Brain microvascular endothelial cell (primary cell): ENCODE measurements at places on chromosomes 5 and 9.

GRCh38 chr5:94544031-94544650, 74.3 kb downstream of the KIAA0825 start:
- peak; percentile 14 for DNase-seq

DNA sequence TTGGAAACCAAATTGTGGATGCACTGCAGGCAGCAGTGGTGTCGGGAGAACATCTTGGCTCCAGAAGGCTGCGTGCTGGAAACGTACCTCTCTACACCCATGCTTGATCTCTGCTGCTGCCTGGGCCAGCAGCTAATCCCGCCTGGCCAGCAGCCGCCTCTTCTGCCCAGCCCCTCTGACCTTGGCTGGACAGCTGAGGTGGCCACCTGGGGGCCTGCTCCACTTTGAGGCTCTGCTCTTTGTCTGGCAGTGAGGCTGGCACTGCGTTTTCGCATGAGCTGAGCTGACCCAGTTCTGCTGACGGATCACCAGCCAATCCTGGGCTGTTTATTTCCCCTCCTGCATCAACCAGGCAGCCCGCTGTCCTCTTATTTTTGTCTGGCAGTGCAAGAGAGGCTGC, 154.9 kb downstream of the TENT4A start:
- no peak for DNase-seq

- no peak for DNase-seq
These were observed 1.0 kb downstream of the ZDHHC11 start for GRCh38 chr5:849651-850301.

DNA sequence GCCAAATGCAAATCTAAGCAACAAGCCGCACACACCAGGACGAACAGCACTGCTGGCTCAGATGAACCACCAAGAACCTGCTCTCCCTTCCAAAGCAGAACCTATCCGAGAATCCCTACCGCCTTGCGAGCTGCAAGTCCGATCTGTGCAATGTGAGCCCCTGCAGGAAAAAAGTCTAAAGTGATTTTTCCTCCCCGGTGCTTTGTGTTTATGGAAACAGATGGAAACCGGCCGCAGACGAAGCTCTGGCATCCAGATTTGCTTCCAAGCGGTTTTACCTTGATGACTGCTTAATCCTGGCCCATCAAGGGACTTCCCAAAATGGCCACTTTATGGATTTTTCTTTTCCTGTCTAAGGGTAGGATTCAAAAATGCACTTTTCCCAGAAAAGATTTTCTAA, 112.5 kb downstream of the VAV2 start:
- no peak for DNase-seq

GRCh38 chr9:114404531-114404930, 16.7 kb upstream of the AKNA start:
- no peak for DNase-seq

DNA sequence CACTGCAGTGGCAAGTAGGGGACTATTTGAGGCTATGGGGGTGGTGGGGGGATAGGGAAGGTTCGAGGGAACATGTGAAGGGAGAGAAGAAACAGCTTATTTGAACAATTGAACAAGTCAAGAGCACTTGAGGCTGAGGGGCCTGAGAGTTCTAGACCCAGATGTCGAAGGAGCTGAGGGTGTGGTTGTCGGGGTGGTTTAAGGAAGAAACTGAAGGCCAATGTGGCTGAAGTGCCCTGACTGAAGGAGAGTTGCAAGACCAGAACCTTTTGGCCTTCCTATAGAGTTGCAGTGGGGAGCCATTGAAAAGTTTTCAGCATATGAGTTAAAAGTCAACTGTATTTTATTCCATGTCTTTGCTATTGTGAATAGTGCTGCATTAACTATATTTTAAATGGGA, 19.1 kb downstream of the FOCAD start:
- DNase-seq, result no peak

- no peak for DNase-seq
These were observed 2.0 kb downstream of the KCNN2 start for GRCh38 chr5:114363837-114364236.

DNA sequence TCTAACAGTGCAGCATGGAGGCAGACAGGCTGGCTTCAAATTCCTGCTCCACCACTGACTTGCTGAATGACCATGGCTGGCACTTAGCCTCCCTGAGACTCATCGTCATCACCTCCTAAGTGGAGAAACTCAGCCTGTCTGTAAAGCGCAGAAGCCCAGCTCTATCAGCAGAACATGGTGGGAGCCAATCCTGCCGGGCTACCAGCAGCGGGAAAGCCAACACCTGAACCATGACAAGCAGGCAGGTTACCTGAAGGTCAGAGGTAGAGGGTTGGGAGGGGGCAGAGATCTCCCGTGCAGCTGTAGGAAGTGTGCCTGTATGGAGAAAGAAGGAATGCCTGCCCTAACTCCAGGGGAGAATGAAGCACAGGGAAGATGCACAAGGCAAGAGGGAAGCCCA, 72.6 kb upstream of the LRRTM2 start:
- DNase-seq, result no peak

GRCh38 chr9:120742951-120743416, 28.7 kb upstream of the MEGF9 start:
- DNase-seq, result no peak

DNA sequence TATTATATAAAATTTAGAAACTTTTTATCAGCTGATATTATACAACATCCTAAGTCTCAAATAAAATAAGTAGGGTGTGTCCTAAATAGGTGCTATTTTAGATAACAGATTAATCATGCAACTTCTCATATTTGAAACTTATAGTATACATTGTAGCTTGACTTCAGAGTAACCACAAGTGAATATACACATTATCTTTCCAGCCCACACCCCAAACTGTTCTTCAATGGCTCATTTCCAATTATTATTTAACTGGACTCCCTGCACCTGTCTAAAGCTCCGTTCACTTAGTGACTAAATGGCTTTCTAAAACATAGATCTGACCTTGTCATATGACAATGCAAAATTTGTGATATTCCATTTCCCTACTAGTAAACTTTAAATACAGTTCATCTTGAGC, 490.9 kb upstream of the RGMB start:
- no peak for DNase-seq

DNA sequence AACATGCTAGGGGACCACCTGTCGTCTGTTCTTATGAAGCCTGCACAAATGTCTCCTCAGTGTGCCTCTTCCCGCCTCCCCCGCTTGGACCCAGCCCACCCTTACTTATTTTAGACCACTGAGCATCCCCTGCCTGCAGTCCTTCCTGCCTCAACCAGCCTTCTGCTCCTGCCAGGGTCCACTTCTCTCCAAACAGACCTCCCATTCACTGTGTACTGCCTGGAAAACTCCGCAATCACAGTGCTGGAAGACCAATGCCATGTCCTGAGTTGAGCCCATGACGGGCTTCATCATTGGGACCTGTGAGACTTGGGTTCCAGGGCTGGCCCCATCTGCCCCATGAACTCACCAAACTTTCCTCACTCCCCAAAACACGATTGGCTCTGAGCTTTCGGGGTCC, 309.4 kb downstream of the IRX1 start:
- DNase-seq, result no peak

GRCh38 chr5:68973696-68974095, 120.1 kb upstream of the SLC30A5 start:
- DNase-seq, result no peak

DNA sequence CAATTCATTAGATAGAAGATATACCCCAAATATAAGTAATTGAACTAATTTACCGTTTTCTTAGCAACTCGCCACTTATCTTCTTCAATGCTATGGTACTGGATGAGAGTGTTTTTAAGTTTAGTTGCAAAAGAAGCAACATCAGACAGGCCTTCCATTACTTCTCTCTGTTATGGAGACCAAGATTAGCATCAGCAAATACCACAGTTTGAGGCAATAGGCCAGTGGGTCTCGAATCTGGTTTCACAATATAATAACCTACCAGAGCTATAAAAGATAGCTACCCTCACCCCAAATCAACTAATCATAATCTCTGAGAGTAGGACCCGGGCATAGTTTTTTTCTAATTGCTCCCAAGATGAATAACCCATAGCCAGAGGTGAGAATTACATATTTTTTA, 5.1 kb downstream of the STARD4 start:
- no peak for DNase-seq
